ENCODE measurements at places on chromosomes 7 and 10. TPM values are rescaled to one million over a fixed set of nuclear protein-coding genes. Genes with fewer than 3 reads are reported as not detected.

DNA sequence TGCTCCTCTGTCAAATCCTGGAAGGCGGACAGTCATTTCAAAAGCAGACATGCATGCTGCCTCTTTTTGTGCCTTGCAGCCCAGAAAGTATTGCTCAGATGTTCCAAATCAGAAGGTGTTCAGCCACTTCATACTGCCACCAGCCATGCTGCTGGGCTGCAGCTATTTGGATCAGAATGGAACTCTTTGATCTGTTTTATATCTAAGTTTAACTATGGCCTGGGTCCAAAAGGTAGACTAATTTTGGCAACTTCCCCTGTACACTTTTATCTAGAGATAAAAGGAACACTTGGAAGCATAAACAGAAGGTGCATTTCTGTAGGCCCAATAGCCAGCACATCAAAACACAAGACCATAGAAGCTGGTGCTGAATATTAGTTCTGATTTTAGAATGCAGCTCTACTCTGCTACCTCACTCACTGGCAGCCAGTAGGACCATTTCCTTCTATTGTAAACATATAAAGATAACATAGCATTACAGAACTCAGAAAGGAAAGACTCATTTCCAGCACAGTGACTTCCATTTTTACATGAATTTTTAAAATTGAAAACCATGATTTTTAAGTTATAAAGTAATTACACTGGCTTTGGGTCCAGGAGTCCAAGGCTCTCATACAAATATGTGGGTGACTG lies 143.1 kb upstream of the CAV2 start:
- no peak for DNase-seq

DNA sequence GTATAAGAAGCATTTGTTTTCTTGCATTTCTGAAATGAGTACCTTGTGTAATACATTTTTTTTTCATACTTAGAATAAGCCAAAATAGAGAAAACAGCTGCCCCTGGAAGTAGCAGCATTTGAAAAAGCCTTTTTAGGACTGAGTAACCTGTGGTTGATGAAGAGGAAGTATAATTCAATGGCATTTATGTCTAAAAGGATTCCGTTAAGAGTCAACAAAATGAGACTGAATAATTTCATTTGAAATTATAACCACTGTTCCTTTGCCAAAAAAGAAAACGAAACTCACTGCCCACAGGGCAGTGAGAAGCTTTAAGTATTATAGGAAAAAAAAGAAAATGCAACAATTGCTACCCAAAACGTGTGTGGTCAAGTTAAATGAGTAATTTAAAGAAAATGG lies 705.6 kb upstream of the PHF14 start:
- DNase-seq = no peak

CACNA2D1 gene
- total RNA-seq = 0.24 TPM

DNA sequence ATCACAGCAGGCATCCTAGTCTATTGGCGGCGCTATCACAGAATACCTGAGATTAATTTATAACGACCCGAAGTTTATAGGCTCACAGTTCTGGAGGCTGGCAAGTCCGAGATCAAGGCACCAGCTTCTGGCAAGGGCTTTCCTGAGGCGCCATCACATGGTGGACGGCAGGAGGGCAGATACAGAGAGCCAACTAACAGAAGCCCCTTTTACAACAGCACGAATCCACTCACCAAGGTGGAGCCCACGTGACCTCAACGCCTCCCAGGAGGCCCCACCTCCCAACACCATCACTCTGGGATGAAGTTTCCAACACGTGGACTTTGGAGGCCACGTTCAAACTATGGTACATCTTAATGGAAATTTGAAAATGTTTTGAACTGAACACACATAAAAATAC lies 255.3 kb downstream of the ELFN1 start:
- DNase-seq = no peak

DNA sequence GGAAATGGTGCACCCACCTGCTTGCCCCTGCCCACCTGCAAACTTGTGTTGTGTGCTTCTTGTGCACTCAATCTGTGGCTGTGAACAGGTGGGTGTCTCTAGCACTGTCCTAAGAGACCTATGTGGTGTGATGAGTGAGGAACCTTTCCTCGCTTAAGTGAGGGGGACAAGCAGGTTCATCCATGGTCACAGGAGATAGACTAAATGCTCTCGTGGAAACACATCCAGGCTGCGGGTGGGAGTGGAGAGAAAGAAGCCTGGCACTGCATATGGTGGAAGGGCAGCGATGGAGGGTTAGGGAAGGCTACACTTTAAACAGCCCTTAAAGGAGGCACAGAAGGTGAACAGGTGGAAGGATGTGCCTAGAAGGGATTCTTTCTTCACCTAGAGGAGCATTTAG lies 330.9 kb downstream of the CXCL12 start:
- DNase-seq = no peak

DNA sequence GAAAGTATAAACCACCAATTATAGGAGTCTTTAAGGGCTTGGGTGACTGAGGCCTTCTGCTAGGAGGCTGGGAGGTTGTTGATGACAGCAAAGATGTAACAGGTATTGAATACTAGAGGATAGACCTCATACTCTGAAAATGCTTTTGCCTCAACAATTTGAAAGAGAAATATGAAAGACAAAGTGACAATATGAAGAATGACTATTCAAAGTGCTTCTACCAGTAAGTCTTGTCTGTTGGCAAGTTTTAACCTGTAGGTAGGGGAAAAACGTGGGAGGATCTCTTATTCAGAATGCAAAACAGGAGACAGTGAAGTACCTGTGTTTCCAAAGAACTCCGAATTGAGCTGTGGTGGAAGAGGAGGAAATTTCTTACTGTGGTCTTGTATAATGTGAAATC lies 38.2 kb downstream of the GBF1 start:
- no peak for DNase-seq

- DNase-seq = no peak
Measured at GRCh38 chr10:94108200-94108599, 114.5 kb downstream of the PLCE1 start.

Data from activated T-cell treated with anti-CD3 and anti-CD28 coated beads, Interleukin-2, amount 50 U/mL, for 4 hours (primary cell).